Fibroblast of skin of abdomen (primary cell): ENCODE measurements at places on chromosomes 13 and 19.
A peak's percentile ranks its signal among the peaks of the same experiment; 100 is the strongest.

- DNase-seq: no peak
Measured at GRCh38 chr13:42603571-42603970, 29.6 kb downstream of the TNFSF11 start.

DNA sequence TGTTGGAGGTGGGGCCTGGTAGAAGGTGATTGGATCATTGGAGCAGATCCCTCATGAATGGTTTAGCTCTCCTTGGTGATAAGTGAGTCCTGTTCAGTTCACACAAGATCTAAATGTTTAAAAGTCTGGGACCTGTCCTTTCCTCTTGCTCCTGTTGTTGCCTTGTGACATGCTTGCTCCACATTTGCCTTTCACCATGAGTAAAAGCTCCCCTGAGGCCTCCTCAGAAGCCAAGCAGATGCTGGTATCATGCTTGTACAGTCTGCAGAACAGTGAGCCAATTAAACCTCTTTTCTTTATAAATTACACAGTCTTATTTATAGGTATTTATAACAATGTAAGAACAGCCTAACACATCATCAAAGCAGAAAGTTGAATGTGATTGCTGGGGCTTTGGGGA lies 24.2 kb upstream of the RFC3 start:
- DNase-seq: no peak

- no peak for DNase-seq
Measured at GRCh38 chr13:113049521-113049941, 56.1 kb upstream of the F7 start.

- no peak for DNase-seq
Measured at GRCh38 chr13:24280720-24281119, 28.7 kb upstream of the C1QTNF9 start.

DNA sequence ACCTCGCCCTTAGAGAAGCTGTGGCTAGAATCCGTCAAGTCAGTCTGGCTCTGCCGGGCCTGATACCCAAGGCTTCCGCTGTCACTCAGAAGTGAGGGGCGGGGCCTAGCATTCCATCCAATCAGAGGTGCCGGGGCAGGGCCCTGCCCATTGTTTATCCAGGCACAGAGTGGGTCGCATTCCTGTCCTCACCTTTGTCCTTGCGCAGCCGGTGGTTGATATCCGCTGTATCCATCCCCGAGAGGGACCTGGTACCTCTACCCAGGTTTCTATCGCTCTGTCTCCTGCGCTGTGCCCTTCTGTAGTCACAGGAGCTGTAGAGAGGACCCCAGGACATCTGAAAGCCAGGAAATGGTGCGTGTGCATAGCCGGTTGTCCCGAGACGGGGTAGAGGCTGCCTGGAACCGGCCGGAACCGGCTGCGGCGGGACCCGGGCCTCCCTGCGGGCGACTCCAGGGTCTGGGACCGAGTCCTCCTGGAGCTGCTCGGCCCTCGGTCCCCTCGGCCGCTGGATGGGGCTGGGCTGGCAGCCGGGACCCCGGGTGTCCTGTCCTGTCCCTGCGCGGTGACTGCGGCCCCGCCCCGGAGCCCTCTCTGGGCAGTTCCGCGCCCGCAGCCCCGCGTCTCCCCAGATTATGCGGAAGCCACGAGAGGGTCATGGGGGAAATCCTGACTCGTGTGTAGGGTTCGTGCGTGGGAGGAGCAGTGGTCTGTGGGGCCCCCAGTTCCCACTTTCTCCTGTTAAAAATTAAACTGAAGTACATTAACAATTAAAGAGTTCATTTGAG lies at the start of gene ZNF763:
ZNF763 (plus strand) TSS at position 183 of the 788 bp plus-strand sequence; CDS start at position 352, 169 bp downstream.
- DNase-seq: peak; percentile 75

DNA sequence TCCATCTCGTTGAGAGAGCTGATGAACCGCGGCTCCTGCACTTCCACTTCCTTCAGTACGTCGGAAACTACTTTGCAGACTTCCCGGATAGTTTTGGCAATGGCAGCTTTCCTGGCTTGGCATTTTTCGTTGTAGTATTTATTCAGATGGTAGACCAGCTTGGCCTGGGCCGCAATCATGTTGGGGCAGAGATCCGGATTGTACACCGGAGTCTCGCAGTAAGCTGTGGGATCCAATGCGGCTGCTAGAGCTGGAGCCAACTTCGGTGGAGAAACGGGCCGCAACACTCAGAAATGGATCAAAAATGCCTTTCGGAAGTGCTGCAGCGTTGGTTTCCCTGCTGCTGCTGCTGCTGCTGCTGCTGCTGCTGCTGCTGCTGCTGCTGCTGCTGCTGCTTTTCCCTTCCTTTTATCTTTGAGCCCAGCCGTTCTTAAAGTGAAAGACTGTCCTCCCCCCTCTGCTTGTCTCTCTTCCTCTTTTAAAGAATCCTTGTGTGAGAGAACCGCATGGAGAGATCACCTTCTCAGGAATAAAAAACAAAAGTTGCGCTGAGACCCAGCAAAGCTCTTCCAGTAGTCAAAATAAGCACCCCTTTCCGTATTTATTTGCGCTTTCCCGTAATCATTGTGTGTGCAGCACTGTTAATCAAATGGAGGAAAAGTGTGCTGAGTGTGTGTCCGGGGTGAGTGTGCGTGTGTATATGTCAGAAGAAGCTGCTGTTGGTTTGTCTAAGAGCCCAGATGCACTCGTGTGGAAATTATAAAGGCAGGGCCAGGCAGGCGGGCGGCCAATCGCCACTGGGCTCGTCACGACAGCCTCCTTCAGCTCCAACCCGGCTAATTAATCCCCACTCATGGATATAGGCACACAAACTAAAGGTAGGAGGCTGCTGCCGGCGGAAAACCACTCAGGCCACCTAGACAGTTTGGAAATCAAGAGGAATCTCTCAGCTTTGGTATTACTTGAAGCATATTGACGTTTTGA lies at the start of gene MAB21L1:
MAB21L1 (minus strand) TSS at position 730 of the 984 bp plus-strand sequence; CDS start at position 179, 551 bp downstream.
- peak; percentile 88 for DNase-seq

- DNase-seq: no peak
Measured at GRCh38 chr19:2917275-2918184, 16.8 kb downstream of the ZNF57 start.

GRCh38 chr19:7292950-7293761 lies 1.1 kb downstream of the INSR start:
- DNase-seq: no peak

DNA sequence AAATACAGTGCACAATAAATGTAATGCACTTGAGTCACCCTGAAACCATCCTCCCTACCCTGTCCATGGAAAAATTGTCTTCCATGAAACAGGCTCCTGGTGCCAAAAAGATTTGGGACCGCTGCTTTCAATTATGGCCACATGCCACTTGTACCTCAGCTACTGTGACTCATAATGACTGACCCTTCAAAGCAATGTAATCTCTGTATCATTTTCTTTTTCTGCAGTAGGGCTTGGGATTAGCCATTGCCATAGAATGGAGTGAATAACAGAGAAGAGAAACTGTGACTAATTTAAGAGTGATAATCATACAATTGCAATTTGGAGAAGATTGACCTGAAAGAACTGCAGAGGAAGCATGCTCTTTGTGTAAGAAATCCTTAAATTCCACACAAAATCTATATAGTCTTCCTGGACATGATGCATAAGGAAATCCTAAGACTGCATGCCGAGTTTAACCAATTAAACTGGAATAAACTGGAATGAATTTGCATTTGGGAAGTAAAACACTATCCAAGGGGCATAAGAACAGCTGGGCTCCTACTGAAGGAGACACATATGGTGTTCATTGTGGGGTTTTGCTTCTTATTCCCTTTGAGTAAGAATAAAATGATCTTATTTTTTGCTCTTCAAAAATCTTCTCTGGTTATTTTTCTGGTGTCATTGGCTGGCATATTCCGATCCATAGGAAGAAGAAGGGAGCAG lies 59.5 kb upstream of the SLC7A1 start:
- DNase-seq: peak; percentile 97

DNA sequence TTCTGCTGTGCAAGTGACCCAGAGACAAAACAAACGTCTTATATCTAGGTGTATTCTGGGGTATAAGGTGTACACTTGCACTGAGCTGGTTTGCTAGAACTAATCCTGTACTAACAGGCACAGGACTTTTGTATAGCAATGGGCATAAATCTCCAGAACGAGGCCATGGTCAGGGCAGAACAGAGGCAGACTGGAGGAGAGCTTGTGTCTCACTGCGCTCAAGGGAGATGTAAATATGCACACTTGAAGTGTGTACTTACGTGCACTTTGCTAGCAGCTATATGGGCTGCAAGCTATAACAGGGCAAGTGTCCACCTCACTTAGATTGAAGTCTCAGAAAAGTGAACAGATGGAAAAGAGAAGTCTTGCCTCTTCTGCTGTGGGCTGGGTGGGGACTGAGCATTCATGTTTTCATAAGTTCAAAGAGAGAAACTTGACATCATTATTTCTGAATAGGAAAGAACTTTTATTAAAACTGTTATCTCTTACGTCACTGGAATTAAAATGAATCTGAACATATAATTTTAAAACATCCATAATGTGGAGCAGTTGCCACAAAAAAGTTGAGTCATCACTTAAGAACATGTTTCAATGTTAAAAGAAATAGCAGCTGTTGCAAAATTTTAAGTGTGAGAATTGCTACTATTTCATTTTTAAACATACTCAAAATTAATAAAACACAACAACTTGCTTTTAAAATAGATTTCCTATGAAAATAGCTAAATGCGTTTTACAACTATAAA lies 888.3 kb downstream of the PCDH9 start:
- DNase-seq: no peak

GRCh38 chr13:81714513-81714912 lies 1373.6 kb upstream of the SPRY2 start:
- no peak for DNase-seq

- peak; percentile 32 for DNase-seq
Measured at GRCh38 chr13:43874504-43875092, 4.9 kb downstream of the CCDC122 start.

GRCh38 chr13:26992951-26993719 lies 178.5 kb downstream of the USP12 start:
- DNase-seq: no peak

DNA sequence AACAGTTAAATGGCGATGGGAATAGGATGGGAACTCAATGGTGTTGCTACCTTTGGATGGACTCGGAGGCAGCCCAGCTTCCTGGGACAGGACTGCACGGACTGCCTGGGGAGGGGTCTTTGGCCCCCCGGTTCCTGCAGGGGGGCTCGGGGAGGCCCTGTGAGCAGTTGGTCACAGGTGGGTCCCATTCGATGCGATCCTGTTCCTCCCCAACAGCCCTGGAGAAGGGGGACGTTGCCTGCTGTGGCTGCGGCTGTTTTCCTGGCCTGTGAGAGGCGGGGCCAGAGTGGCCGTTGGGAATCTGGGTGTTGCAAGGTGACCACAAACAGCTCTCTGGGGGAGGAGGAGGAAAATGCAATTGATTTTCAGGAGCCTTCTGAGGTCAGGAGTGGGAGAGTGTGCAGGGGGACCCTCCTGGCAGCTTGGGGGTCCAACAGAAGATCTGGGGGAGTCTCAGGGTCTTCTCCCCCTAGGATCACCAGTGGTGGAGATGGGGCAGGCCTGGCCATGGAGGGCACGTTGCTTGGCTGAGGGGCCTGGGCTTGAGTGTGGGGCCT lies 1.9 kb upstream of the PLPPR3 start:
- no peak for DNase-seq

GRCh38 chr19:2455851-2456570 lies 748 bp downstream of the LMNB2 start:
- DNase-seq: no peak

DNA sequence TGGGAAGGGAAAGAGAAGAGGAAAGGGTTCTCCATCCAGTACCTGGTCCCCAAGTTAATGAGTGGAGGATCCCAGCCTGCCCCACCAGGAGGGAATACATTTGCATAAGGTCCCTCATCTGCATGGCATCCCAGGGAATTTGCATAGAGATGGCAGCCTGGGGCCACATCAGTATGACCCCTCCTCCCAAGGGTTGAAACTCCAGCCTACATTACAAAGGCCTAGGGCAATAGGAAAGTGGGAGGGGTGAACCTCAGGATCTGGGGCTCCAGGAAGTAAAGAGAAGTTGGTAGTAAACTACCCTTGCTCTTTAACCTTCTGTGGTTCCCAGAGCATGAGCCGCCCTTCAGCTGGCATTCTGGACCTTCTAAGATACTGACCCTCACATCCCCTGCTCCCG lies 6.8 kb upstream of the NECTIN2 start:
- no peak for DNase-seq

DNA sequence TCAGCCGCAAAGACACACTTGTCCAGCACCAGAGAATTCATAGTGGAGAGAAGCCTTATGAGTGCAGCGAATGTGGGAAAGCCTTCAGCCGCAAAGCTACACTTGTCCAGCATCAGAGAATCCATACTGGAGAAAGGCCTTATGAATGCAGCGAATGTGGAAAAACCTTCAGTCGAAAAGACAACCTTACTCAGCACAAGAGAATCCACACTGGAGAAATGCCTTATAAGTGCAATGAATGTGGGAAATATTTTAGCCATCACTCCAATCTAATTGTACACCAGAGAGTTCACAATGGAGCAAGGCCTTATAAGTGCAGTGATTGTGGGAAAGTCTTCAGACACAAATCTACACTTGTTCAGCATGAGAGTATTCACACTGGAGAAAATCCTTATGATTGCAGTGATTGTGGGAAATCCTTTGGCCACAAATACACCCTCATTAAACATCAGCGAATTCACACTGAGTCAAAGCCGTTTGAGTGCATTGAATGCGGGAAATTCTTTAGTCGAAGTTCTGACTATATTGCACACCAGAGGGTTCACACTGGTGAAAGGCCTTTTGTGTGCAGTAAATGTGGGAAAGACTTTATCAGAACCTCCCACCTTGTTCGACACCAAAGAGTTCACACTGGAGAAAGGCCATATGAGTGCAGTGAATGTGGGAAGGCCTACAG lies 6.8 kb downstream of the ZNF134 start:
- DNase-seq: no peak

DNA sequence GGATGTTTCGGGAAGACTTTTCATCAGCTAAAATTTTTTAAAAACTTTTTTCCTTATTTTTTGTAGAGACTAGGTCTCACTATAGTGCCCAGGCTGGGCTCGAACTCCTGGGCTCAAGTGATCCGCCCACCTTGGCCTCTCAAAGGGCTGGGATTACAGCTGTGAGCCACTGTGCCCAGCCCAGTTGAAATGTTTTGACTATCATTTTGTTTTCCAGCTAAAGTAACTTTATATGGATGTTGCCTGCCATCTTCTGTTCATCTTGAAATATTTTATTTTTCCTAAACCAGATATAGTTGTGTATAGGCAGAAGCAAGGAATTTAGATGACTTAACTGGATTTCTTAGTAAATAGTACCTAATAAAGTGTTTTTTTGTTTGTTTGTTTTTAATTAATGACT lies 7.0 kb downstream of the CAB39L start:
- DNase-seq: peak; percentile 42
